Liver (tissue), 10 donors: ENCODE measurements at places on chromosomes 1 and 21. TPM values are rescaled to one million over a fixed set of nuclear protein-coding genes. Genes with fewer than 3 reads are reported as not detected.

GRCh38 chr1:239282411-239282810 is 104.0 kb upstream of the CHRM3 start:
- no peaks in the 10 kb centered on the region for H3K27me3 ChIP-seq
- H3K4me3 ChIP-seq: no peak overlapping the region
- no peak overlapping the region for H3K27ac ChIP-seq

- peaks cover 14% of the 10 kb centered on the region for H3K27me3 ChIP-seq
- H3K27ac ChIP-seq: peak overlapping the region; percentile 2
- no peak overlapping the region for H3K4me3 ChIP-seq
These were observed 5.0 kb downstream of the NGF start for GRCh38 chr1:115332813-115333608.

The SAMD13 gene
- 0.17 TPM for total RNA-seq

The TNNI3K gene
- 0.09 TPM for total RNA-seq

The CD53 gene
- 30.4 TPM for total RNA-seq
